ENCODE measurements at places on chromosomes 2 and 18. TPM values are rescaled to one million over a fixed set of nuclear protein-coding genes. Genes with fewer than 3 reads are reported as not detected.

DNA sequence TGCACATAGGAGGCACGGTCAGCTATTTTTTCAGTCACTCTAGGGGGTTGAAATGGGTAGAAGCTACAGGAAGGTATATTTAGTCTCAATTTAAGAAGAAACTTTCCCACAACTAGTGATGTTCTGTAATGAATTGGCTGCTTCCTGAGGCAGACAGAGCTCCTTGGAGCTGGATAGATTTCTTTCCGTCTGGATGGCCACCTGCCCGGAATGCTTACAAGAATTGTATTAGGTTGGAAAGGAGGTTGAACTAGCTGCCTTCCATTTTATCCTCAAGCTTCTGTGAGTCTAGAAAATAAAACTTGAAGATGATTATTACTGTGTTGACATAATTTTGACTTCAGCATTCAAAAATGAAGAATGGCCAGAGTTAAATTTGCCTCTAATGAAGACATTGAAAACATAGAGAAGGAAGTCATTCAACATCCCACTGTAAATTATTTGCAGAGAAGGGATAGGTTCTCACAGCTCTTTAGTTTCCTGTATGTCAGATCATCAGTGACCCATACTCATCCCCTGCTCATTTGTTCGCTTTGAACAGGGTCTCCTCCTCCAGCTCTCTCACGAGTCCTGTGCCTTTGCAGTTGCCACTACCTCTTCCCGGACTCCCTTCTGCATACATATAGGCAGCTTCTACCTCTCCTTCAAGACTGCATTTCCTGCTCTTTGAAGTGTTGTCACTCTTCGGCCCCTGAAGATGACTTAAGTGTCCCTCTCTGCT lies 88.8 kb downstream of the CRIM1 start:
- no peak for DNase-seq

- no peak for DNase-seq
These were observed 195.6 kb upstream of the POU3F3 start for GRCh38 chr2:104658144-104658835.

DNA sequence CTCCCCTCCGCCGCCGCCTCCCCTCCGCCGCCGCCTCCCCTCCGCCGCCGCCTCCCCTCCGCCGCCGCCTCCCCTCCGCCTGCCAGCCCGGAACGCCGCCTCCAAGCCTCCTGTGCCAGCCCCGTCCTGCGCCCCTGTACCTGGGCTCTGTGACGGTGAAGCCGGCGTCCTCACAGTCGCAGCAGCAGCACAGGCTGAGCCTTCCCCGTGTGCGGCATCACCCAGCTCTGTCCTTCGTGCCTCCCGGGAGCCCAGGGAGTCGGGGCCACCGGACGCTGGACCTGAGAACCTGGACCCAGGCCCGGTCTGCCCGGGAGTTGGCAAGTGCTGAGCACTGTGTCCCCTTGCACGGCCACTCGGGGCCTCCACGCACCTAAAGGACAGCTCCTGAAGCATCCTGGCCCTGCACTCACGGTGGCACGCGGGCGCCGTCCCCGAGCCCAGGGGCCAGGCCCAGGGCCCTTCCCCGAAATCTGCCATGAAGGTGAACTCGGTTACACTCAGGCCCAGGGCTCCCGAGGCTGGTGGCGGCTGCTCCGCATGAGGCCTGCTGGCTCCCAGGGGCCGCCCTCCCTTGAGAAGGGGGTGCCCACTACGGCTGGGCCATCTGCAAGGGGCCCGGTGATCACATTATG lies 32.9 kb downstream of the RTP5 start:
- no peak for DNase-seq

DNA sequence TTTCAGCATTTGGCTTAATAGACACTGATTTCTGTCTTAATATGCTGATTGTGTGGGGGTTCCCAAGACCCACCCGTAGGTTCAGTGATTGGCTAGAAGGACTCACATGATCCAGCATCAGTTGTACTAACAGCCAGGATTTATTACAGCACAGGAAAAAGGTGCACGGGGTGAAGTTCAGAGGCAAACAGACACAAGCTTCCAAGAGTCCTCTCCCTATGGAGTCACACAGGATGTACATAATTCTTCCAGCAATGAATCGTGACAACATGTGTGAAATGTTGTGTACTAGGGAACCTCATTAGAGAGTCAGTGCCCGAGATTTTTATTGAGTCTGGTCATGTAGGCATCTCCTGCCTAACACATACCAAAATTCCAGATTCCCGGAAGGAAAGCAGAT lies 52.8 kb downstream of the GALNT1 start:
- no peak for DNase-seq

GRCh38 chr2:17867133-17867532 lies 11.3 kb upstream of the KCNS3 start:
- DNase-seq, result no peak

GRCh38 chr2:33903215-33903614 lies 304.1 kb upstream of the FAM98A start:
- DNase-seq, result no peak

- DNase-seq, result no peak
These were observed 56.3 kb downstream of the SLC25A12 start for GRCh38 chr2:171837736-171838135.

DNA sequence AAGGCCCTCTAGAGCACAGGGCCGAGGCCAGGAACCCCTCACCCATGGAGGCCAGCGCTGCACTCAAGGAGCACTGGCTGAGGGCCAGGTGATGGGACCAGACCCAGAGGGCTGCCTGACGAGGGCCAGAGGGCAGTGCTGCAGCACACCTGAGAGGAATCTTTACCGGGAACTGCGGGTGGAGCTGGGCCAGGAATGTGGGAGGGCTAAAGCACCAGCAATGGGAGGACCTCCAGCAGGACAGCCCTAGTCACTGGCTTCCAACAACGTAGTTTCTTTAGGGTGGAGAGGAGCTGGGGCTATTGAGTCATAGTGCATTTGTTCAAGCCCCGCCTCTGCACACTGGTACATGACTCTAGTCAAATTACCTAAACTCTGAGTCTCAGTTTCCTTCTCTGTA lies 143.4 kb downstream of the TMEM17 start:
- no peak for DNase-seq

GRCh38 chr2:121492409-121492808 lies 38.3 kb upstream of the RNU4ATAC start:
- DNase-seq, result no peak

- DNase-seq, result no peak
These were observed 63.8 kb downstream of the ACTR2 start for GRCh38 chr2:65291216-65292105.

The POTEI gene
- total RNA-seq, result not detected

The PARD3B gene
- not detected for total RNA-seq

The GATA6 gene
- total RNA-seq, result not detected

The GALR1 gene
- total RNA-seq, result not detected

The SH3BP4 gene
- 1.5 TPM for total RNA-seq
